ENCODE measurements at places on chromosomes 12 and 14.
A peak's percentile ranks its signal among the peaks of the same experiment; 100 is the strongest.

DNA sequence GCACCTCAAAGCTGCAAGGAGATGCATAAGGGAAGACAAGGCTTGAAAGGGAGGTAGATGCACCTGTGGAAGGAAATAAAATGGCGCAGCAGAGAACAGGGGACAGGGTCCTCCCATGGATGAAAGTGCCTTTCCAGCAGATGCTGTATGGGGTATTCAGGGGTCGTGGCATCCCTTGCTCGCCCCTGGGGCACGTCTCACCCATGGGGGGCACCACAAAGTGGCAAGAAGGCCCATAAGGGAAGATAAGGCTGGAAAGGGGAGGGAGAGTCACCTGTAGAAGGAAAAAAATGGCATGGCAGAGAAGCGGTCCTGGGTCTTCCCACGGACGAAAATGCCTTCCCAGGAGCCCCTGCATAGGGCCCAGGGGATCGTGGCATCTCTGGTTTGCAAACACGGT, 265.1 kb downstream of the ALG10 start:
- no peak for DNase-seq

GRCh38 chr12:1117371-1117770, 126.3 kb downstream of the ERC1 start:
- DNase-seq: no peak

GRCh38 chr12:61846765-61847164, 413.4 kb upstream of the USP15 start:
- no peak for DNase-seq

- DNase-seq: no peak
Measured at GRCh38 chr14:104224131-104224505, 85.7 kb downstream of the KIF26A start.

DNA sequence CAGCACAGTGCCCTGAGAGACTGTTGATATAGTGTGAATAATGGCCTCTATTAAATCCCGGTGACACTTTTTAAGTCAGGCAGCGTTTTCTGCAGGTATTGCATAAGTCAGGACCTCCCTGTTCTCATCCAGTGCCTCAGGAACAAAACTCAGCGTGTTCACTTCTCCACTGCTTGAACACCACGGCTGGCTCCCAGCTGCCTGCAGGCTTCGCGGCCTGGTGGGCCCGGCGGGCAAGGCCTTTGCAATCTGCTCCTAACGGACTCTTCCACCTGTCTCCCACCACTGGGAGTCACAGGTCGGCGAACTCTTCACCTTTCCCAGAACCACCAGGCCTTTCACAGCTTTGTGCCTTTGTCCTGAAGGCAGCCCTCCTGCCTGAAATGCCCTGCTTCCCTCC, 18.7 kb downstream of the RFX4 start:
- no peak for DNase-seq

- DNase-seq: no peak
Measured at GRCh38 chr14:104856869-104857860, 7.9 kb upstream of the CEP170B start.

DNA sequence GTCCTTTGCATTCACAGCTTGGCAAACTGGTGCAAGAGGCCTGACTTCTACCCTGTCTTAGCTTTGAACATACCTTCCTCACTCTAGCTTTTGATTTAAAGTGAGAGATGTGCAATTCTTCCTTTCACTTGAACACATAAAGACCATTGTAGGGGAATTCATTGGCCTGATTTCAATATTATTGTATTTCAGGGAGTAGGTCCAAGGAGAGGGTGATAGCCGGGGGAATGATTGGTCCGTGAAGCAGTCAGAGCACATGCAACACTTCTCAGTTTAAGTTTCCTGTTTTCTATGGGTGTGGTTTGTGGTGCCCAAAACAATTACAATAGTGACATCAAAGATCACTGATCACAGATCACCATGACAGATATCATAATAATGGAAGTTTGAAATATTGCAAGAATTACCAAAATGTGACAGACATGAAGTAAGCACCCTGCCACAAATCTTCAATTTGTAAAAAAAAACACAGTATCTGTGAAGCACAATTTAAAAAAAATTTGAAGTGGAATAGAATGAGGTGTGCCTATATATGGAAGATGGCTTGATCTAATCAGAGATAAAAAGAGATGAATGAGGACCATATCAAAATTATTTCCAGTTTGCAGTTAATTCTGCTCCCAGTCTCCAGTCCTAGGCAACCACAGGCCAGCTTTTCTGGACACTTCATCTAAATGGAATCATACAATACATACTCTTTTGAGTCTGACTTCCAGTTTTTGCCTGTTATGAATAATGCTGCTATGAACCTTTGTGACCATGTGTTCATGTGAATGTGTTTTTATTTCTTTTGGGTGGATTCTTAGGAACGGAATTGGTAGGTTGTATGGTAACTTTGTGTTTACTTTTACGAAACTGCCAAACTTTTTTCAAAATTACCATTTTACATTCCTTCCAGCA, 23.2 kb downstream of the BORCS5 start:
- peak; percentile 85 for DNase-seq

GRCh38 chr14:89654998-89655397, 238.0 kb upstream of the FOXN3 start:
- DNase-seq: no peak

DNA sequence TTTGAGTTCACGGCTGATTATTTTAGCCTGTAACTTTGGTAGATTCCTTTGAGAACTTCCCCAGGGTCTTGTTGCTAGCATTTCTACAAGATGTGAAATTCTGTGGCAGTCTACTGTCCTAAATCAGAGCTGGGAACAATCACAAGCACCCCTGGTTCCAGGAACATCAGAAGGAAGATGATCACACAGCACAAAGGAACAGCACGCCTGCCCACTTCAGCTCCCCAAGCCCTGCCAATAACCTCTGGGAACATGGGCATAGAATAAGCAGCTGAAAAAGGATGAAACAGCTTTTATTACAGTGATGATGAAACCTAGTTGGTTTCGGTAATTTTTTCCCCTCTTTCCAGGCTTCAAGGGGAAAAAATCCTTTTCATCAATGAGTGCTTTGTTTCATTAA, 12.3 kb downstream of the GPR19 start:
- DNase-seq: no peak

DNA sequence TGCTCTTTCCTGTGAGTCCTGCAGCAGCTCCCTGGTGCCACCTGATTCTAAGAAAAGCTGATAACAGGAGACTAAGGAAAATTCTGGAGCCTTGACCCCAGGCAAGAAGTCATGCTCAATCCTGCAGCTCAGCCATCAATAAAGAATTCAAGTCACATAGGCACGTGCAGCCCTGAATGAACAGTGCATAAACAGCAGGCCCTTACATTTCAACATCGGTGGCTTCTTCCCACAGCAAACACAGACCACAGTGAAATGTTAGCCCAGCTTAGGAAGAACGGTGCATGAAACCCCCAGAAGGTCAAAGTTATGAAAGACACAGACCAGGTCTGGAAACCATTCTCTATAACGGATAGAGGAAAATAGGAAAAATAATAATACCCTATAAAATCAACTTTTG, 10.5 kb downstream of the CINP start:
- no peak for DNase-seq

DNA sequence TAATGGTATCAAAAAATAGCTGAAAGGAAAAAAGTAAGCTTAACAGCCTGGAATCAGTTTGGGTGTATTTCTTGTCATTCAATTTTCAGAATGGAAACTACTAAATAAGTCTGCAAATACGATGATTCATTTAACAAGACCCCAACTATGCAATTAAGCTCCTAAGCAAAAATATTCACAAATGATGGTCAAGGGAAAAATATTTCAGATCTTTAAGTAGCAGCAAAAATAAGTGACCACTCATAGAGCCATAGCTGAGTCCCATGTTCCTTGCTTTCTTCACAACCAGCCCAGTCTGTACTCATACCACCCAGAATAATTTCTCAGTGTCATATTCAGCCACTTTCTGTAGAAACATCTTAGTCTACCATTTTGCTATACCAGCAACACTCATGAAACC, 185.4 kb downstream of the PPM1H start:
- DNase-seq: no peak

DNA sequence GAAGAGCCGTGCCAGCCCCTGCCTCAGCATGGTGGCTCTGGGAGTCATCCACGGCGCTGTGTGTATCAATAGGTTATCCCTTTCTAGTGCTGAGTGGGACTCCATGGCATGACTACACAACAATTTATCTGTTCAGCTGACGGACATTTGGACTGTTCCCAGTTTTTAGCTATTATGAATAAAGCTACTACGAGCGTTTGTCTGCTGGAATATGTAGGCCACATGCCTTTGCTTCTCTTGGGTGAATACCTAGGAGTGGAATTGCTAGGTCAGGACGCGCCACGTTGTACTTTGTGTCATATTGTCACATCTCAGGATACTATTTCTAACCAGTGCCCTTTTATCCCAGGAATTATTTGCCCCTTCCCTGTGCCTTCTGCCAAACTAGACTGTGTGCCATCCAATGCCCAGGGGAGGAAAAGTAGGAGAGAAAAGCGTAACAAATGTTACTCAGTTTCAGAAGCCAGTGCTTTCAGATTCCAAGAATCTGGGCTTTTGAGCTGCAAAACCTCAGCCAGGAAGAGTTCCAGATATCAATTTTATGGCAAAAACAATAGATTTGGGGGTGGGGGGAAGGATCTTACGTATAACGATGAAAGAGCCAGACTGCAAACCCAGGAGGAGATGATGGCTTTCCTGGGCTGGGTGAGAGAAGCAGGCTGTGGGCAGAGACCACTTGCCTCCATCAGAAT, 62.5 kb upstream of the NCOR2 start:
- DNase-seq: no peak

DNA sequence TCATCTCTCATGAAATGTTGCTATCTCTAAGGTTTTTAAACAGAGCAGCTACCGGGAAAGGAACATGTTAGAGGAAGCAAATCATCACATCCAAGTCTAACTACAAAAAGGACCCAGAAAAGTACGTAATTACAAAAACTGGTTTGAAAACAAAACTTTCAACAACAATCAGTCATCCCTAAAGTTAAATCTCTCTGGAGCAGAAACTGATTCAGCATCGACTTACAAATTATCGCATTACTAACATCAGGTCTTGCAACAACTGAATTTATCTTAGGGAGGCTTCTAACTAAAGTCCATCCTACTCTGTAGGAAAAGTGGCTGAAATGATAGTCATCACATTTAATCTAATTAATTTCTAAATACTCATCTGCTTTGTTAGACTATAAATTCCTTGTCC, 137.0 kb downstream of the MED13L start:
- no peak for DNase-seq

GRCh38 chr14:92774572-92774971, 19.5 kb upstream of the GOLGA5 start:
- DNase-seq: no peak

DNA sequence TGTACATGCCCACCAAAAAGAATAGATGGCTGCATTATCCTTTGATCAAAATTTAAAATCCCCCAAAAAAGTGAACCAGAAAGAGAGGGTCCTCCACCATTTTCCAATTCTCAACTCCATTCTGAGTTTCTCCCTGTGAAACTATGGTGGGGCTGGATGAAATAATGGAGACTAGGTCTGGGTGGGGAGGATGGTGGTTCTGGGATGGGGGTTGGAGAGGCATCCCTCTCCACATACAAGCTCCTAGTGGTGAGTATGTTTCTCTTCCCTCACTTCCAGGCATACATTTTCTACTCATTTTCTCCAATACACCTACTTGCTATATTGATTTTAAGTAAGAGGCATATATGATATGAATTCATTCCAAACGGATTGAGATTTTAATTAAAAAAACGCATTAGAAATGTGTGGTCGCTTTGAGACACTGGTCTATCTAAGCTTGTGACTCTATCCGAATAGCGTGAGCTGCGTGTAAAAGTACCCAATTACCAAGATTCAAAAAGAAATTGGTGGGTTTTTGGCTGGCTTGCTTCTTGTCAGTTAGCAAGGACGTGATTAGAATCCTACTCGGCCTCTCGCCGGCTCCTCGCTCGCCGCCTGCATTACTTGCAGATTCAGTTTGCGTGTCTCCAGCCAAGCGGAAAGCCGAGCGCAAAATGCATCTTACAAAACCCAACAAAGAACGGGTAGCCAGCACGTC, 3.4 kb downstream of the ASCL1 start:
- no peak for DNase-seq
